ENCODE measurements at places on chromosomes 6 and 20. TPM values are rescaled to one million over a fixed set of nuclear protein-coding genes. Genes with fewer than 3 reads are reported as not detected.
A peak's percentile ranks its signal among the peaks of the same experiment; 100 is the strongest.

CST3 gene
- 1,478 TPM for total RNA-seq

CDSN gene
- not detected for total RNA-seq

DNA sequence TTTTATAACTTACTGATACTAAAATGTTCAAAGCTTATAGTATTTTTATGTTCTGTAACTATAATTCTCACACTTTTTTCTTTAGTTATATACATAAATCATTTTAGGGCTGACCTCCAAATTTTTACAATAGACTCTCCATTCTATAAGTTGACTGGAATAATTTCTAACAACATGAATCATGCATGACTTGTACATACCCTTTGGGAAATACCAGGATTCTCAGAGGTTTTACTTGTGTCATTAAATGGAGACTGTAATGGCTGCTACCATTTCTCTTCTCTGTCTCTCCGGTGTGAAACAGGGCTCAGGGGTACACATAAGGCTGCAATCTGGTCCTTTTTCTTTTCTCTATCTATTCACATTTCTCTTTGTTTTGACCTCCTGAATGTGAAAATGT lies 222.2 kb upstream of the FLRT3 start:
- DNase-seq: no peak

DNA sequence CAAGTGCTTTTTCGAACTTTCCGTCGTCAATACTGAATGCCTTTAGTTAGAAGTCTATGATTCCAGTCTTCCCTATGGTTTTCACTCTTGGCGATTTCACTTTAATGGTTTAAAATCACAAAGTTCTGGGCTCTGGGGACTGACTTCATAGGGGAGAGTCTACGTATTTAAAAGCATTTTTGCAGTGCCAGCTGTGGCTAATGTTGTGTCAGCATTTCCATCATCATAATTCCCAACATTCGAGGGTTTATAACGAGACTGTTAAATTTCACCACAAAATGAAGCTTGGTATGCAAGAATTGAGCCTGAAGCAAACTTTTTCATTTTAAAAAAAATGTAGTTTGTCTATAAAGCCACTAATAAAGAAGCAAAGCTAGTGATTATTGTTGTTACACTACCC lies 242.7 kb downstream of the SOX4 start:
- DNase-seq: no peak

DNA sequence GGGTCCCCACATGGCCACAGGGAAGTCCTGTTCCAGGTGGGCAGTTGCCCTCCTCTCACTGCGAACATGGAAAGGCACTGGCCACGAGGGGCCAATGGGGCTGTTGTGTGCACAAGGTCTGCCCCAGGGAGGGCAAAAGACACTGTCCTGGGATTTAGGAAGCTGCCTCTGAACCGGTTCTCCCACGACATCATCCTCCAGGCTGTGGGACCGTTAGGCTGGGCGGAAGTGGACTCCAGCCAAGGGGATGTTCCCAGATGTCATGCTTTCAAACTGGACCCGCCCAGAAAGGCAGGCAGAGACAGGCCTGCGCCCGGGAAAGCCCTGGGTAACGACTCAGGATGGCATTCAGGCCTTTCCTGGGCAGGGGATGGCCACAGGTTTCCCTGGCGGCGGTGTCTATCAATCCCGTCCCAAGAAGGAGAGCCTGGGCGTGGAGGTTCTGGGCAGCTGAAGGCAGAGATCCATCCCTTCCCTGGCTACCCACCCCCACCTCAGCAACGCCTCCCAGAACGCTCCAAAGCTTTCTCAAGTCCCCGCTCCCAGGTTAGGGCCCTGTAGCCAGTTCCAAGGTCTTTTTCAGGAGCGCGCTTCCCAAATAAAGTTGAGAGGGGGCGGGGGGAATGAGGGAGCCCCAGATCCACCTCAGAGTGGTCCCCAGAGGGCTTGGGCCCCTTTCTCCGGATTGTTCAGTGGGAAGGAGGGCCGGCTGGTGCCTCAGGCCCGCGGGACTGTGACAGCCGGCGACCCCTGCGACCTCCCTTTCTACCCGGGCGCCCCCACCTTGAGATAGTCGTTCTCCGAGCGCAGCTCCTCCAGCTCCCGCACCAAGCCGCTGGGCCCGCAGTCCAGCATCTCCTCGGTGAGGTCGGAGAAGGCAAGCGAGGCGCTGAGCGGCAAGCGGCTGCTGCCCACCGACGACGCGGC lies 13.8 kb upstream of the TLDC2 start:
- DNase-seq: peak; percentile 72

DNA sequence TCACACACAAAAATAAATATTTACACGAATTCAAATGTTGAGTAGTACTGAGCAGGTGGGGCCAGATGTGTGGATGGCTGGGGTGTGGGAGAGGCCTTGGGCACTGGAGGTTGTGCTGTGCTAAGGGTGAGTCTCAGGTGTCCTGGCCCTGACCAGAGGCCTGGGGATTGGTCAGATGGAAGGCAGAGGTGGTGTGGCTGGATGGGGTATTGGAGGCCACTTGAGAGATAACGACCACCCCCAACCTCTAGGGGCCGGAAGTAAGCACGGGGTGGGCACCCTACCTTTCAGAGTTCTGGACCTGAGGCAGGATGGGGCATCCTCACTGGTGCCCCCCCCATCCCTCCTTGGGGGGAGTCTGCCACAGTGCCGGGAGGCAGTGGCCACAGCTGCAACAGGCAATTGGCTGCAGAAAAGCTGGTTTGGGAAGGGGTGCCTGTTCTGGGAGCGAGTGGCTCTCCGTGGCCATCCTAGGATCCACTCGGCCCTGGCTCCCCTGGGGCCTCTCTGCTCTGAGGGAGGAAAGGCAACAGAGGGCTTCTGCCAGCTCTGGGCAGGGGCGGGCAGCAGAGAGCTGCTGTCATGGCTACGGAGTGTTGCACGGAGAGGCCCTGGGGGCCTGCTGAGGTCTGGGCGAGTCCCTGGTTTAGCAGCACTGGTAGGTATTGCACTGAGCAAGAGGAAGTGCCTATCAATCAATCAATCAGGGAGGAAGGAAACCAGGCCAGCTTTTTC lies 87.6 kb downstream of the ASXL1 start:
- DNase-seq: peak; percentile 45

DNA sequence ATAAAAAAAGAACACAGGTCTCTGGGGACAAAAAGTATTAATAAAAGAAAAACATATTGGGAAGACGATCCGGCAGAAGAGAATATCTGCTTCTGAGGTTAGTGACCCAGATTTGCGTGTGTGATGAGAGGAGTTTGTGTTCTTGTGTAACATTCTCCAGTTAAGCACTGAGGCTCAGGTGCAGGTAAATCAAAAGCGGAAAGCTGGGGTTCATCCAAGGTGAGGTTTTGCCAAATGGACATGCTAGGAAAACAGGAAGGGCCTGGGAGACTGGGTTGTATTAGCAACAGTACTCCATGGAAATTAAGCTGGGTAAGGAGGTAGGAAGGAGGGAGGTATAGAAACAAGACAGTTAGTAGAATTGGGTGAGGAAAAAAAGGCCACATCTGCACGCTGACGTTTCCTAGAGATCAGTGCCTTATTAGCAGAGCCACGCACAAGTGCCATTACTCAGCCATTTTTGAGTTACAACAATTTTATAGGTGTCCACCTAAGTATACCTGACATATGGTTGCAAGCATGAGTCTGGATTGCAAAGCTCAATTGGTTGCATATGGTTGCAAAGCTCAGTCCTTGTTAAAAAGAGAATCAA lies 139.6 kb downstream of the ZMYND8 start:
- peak; percentile 87 for DNase-seq

GRCh38 chr6:155678361-155678760 lies 222.7 kb upstream of the NOX3 start:
- DNase-seq: no peak

All from left lobe of liver (tissue), 2 donors.